Osteoblast (primary cell): ENCODE measurements at places on chromosomes 13 and 19.

DNA sequence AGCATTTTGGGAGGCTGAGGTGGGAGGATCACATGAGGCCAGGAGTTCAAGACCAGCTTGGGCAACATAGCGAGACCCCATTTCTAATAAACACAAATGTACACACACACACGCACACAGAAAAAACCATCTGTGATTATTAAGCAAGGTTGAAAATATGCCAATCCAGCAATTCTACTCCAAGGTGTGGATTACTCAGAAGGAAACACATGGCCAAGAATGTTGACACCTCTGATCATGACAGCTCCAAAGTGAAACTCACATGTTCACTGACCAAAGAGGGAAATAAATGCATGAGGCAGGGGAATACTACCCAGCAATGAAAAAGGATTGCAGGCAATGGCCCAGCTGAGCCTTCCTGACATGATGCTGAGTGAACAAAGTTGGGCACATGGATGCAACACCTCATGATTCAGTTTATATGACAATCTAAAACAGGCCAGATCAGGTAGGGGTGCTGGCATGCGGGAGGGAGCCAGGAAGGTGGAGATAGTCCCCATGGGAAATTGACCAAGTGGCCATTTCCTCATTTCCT, 4.4 kb downstream of the DOCK6 start:
- peak; percentile 42 for DNase-seq
- H3K27ac ChIP-seq = no peak overlapping the region
- H3K4me1 ChIP-seq = no peaks in the 10 kb centered on the region

GRCh38 chr13:23707674-23708073, 137.5 kb downstream of the TNFRSF19 start:
- H3K27me3 ChIP-seq = no peaks in the 10 kb centered on the region
- H3K36me3 ChIP-seq = no peaks in the 10 kb centered on the region
- H3K27ac ChIP-seq = no peak overlapping the region
- no peak for DNase-seq
- H3K4me1 ChIP-seq = peaks cover 29% of the 10 kb centered on the region

DNA sequence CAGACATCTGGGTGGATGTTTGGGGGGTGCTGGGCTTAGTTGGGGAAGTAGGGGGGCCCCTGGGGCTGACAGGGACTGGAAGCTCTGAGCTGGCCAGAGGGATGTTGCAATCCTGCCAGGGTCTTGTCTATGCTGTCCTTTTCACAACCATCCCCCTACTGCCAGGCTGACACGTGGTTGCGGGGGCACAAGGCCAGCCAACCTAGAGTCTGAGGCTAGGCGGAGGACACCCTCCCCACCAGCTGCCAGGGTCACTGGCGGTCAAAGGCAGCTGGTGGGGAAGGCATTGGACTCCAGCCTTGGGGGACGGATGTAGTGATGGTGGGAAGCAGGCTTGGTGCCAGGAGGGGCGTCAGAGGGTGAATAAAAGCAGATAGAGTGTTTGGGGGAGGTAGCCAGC, 1.6 kb upstream of the APOC1 start:
- no peaks in the 10 kb centered on the region for H3K36me3 ChIP-seq
- H3K4me1 ChIP-seq = peaks cover 7% of the 10 kb centered on the region
- H3K4me3 ChIP-seq = no peak overlapping the region
- H3K27ac ChIP-seq = no peak overlapping the region

DNA sequence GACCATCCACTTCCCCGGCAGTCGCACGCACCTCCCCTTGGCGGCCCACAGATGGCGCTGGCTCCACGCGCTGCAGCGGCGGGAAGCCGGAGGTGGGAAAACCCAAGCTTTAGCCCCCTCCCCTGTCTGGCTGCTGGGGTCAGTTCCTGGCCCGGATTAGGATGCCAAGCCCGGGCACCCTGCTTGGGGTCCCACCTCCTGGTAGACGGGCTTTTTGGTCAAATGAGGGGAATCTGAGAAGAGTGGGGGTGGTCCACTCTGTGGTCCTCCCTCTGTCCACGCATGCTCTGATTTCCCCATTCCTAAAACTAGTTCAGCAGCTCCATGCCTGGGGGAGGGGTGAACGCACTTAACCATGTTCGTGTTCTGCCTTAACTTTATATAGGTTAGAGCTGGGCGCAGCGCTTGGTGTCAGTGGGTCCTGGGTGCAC, 8.1 kb upstream of the ADGRE2 start:
- peaks cover 10% of the 10 kb centered on the region for H3K4me1 ChIP-seq
- no peaks in the 10 kb centered on the region for H3K27me3 ChIP-seq
- peak; percentile 74 for DNase-seq
- H3K27ac ChIP-seq = no peak overlapping the region

GRCh38 chr13:86840250-86841191, 830.6 kb upstream of the SLITRK5 start:
- no peaks in the 10 kb centered on the region for H3K4me1 ChIP-seq
- H3K27ac ChIP-seq = no peak overlapping the region
- no peak overlapping the region for H3K4me3 ChIP-seq

- H3K4me1 ChIP-seq = peaks cover 36% of the 10 kb centered on the region
- DNase-seq = peak; percentile 76
- no peaks in the 10 kb centered on the region for H3K27me3 ChIP-seq
- H3K36me3 ChIP-seq = peaks cover 5% of the 10 kb centered on the region
- peak overlapping the region; percentile 42 for H3K4me3 ChIP-seq
These were observed 20.7 kb downstream of the GARRE1 start for GRCh38 chr19:34274827-34275625.

GRCh38 chr13:99983499-99984401, 2.2 kb downstream of the ZIC2 start:
- no peaks in the 10 kb centered on the region for H3K36me3 ChIP-seq
- peaks cover 87% of the 10 kb centered on the region for H3K27me3 ChIP-seq
- H3K4me3 ChIP-seq = no peak overlapping the region
- H3K4me1 ChIP-seq = no peaks in the 10 kb centered on the region
- DNase-seq = peak; percentile 69
